Naive thymus-derived CD4-positive, alpha-beta T cell (primary cell): ENCODE measurements at places on chromosomes 13 and 19.

DNA sequence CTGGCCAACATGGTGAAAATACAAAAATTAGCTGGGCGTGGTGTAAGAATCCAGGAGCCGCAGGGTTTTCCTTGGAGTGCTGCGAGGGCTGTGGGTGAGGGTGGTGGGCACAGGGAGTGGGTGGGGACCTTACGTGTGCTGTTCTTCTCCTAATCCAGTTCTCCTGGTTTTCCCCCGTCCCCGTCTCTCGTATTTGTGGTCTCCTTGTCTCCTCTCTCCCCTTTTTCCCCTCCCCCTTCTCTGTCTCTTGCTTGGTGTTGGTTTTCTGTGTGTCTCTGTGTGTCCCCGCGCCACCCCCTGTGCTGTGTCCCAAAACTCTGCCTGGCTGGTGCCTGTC is 1.7 kb downstream of the SELENOW start:
- no peak for DNase-seq

GRCh38 chr13:79791471-79792042 is 310.6 kb downstream of the NDFIP2 start:
- DNase-seq: no peak

- DNase-seq: no peak
Observed at GRCh38 chr19:32866564-32867265, 2.9 kb downstream of the SLC7A9 start.

DNA sequence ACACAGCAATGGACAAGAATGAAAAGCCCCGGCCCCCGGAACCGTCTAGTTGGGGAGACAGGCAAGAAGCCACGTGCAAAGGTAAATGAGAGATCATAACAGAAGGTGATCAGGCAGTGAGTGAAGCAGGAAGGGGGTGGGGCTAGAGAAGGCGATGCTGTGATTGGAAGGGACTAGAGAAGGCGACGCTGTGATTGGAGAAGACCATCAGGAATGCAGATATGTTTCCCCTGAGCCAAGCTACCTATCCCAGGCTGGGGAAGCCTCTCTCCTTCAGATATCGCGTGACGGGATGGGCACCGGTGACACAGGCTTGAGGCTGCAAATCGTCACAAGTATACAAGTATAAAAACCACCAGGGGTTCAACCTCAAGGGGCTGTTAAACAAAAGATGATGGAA is 21.8 kb downstream of the DCAF15 start:
- no peak for DNase-seq

DNA sequence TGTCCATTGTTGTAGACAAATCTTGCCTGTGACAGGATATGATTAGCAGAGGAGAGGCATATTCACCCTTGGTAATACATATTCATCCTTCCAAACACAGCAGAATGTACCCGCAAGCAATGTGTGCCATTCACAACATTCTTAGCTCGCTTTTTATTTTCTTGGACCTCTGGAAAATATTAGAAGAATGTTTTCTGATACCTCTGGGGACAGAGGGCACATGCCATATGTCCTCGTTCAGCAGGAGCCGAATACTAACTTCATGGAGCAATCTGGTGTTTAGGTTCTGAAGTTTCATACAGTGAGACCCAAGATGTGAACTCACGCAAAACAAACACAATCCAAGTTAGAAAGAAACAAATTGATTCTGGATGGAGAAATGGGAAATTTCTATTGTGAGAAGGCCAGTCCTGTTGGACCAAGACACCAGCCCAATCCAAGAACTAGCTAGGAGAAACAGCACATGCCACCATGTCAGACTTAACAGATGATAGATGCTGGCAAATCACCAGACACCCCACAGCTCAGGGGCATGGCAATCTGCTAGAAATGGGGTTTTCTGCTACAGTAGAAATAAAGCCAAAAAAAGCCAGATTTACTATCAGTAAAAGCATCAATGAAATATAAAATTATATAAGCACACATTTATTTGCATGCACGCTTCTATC is 297.4 kb downstream of the DCLK1 start:
- DNase-seq: no peak

DNA sequence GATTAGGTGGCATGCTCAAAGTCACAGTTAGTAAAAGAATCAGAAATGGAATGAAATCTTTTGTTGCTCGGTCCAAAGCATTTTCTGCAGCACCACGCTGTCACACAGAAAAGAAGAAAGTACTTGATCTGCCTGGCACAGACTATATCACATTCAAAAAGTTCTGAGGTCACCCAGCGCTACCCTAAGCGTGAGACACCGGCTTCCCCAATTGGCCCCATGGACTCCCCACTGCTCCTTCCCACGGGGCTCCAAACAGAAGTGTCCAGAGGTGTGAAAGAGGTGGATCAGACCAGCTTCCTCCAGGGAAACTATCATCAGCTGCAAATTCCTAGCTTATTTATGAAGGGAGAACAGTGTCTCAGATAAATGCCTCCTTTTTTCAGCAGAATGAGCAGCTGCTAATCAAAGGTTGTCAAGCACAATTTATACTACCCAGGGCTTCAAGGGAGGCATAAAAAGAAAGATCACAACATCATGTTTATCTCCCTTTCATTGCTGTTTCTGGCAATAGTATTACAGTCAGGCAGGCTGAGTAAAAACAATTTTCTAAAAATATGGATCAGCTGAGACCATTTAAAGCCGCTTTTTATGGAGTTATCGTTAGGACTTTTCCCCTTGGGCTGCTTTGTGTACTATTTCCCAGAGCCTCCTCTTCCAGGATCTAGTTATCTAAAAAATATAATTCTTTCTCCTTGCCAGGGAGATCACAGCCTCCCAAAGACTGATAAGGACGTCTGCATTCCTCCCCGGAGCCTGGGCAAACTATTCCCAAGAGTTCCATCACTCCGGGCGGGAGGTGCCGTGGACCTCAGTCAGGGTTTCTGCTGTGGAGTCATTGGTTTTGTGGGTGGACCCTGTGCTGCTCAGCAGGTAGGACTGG is 208.0 kb downstream of the LHFPL6 start:
- no peak for DNase-seq

GRCh38 chr13:85551012-85551411 is 248.2 kb downstream of the SLITRK6 start:
- DNase-seq: no peak

- no peak for DNase-seq
Observed at GRCh38 chr19:41479757-41480191, 36.8 kb downstream of the ERICH4 start.

- DNase-seq: peak; percentile 20
Observed at GRCh38 chr19:55579766-55580621, 654 bp downstream of the ZNF579 start.

DNA sequence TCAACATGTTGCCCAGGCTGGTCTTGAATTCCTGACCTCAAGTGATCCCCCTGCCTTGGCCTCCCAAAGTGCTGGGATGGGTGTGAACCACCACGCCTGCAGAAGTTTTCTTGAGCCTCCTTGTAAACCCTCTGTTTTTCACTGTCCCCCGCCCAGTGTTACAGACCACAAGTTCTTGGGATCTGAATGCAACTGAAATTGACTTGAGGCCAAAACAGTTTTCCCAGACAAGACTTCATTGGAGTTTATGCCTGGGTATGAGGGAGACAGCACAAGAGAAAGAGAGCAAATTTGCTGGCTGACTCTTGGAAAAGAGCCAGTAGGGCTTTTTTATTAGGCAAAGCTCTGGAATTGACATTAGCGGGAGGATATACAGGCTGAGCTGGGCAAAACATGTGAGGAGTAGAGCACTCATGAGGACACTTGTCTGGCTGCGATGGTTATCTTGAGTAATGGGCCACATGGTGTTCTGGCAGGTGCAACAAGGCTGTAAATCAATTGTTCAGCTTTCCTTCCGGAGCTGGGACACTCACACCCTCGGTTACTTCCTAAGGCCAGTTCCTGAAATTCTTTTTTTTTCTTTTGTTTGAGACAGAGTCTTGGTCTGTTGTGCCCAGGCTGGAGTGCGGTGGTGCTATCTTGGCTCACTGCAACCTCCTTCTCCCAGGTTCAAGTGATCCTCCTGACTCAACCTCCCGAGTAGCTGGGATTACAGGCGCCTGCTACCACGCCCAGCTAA is 12.7 kb upstream of the HNRNPL start:
- DNase-seq: no peak

GRCh38 chr19:3013263-3013725 is 15.8 kb downstream of the TLE2 start:
- DNase-seq: no peak

GRCh38 chr19:42207767-42208271 is 9.7 kb downstream of the DEDD2 start:
- no peak for DNase-seq

- no peak for DNase-seq
Observed at GRCh38 chr19:21617740-21618339, 112.4 kb downstream of the ZNF429 start.

DNA sequence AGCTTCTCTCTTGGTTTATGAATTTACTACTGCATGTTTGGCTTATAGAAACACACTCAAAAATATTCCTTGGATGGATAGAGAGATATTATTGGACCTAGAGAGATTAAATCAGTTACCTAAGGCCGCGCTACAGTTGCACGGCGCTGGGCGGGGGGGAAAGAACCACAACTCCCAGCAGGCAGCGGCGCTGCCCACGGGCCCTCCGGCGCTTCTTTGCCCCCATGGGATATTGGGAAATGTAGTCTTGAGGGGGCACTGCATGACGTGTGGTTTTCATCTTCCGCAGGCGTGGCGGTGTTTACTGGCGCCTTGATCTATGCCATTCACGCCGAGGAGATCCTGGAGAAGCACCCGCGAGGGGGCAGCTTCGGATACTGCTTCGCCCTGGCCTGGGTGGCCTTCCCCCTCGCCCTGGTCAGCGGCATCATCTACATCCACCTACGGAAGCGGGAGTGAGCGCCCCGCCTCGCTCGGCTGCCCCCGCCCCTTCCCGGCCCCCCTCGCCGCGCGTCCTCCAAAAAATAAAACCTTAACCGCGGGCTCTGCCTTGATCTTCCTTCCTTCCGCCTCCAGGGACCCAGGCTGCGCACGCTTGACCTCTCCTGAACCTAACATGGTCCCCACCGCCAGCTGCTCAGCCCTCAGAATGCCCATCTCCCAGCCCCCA is 4.8 kb downstream of the EMP3 start:
- peak; percentile 90 for DNase-seq

- DNase-seq: no peak
Observed at GRCh38 chr13:20383058-20383457, 142.6 kb downstream of the CRYL1 start.

DNA sequence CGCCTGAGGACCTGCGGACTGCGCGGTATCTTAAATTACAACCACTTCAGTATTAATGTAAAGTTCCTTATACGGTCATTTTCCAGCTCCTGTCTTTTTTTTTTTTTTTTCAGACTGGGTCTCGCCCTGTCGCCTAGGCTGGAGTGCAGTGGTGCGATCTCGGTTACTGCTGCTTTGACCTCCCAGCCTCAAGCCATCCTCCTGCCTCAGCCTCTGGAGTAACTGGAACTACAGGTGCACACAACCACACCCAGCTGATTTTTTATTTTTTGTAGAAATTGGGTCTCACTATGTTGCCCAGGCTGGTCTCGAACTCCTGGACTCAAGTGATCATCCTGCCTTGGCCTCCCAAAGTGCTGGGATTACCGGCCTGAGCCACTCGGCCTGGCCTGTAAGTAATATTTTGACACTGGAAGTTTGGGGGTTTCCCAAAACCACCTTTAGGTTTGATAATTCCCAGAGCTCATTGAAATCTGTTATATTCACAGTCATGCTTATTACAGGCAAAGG is 406 bp upstream of the EID2B start:
- no peak for DNase-seq

DNA sequence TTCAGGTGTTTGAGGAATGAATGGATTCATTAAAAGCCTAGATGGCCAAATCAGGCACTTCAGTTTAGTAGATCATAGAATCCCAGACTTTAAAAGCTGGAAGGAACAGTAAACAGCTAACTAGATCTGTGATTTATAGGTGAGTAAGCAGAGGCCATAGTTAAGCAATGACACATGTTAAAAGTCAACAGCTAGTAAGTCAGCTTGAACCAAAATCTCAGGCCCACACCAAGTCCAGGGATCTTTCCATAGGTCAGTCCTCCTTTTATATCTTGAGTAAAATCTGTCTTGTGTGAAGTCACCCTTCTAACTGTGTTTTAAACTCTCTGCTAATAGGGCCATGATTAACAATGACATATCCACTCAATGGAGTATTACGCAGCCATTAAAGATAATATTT is 275.5 kb upstream of the SOX21 start:
- DNase-seq: no peak

- no peak for DNase-seq
Observed at GRCh38 chr19:39828015-39828653, 5.8 kb downstream of the DYRK1B start.

DNA sequence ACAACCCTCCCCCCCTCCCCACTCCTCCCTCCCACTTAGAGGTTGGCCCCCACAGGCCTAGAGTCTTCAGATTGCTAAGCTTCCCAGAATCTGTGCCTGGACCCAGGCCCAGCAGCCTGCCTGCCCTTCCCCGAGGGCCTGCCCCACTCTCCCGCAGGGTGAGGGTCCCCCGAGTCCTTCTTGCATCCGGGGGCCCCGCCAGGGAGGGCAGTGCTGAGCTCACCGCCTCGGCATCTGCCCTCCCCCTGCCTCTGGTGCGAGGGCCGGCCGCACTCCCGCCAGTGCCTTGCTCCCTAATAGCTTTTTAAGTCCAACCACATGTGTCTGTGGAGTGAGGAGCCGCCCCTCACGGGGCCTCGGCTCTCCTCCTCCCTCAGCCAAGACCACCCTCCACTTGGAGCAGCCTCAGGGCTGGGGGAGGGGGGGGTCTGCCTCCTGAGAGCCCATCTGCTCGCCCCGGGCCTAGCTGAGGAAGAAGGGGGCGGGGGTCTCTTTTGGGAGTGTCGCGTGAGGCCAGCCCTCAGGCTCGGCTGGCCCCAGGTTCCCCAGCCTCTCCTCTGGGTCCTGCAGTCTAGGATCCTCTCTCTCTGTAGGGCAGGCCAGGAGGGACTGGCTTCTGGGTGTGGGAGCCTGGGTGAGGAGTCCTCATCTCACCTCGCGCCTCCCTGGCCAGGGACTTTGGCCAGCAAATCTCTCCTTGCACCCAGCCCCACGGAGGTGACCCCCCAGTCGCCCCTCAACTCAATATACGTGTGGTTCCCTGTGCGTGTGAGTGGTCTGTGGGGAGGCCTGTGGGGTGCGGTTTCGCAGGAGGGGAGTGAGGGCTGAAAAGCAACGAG is 47.2 kb downstream of the LYL1 start:
- no peak for DNase-seq

- no peak for DNase-seq
Observed at GRCh38 chr13:24381541-24382265, 72.3 kb downstream of the C1QTNF9 start.

- DNase-seq: no peak
Observed at GRCh38 chr13:107865318-107865575, 350.1 kb downstream of the LIG4 start.

GRCh38 chr19:44643605-44644401 is at the start of gene PVR:
TSS of gene PVR (plus strand) at chr19:44643910. CDS start at chr19:44644097, 187 bp downstream.
- peak; percentile 55 for DNase-seq

- no peak for DNase-seq
Observed at GRCh38 chr13:43785650-43786471, 911 bp downstream of the ENOX1 start.

- DNase-seq: no peak
Observed at GRCh38 chr13:109400209-109400608, 386.2 kb downstream of the IRS2 start.

- no peak for DNase-seq
Observed at GRCh38 chr13:85717921-85718320, 81.3 kb downstream of the SLITRK6 start.
